Activated CD4-positive, alpha-beta memory T cell treated with anti-CD3 and anti-CD28 coated beads for 36 hours (primary cell): ENCODE measurements at places on chromosomes 7 and 10. TPM values are rescaled to one million over a fixed set of nuclear protein-coding genes. Genes with fewer than 3 reads are reported as not detected.

GRCh38 chr7:27130540-27131389 lies at the start of gene HOXA4:
Gene HOXA4, minus strand, starts transcription at chr7:27130757. Its CDS starts 24 bp downstream, at chr7:27130733.
- peak within 1 kb of the TSS; percentile 57 for H3K4me3 ChIP-seq
- H3K36me3 ChIP-seq: no peaks in the 10 kb centered on the region
- peak; percentile 73 for DNase-seq
- H3K4me1 ChIP-seq: peaks cover 15% of the 10 kb centered on the region

DNA sequence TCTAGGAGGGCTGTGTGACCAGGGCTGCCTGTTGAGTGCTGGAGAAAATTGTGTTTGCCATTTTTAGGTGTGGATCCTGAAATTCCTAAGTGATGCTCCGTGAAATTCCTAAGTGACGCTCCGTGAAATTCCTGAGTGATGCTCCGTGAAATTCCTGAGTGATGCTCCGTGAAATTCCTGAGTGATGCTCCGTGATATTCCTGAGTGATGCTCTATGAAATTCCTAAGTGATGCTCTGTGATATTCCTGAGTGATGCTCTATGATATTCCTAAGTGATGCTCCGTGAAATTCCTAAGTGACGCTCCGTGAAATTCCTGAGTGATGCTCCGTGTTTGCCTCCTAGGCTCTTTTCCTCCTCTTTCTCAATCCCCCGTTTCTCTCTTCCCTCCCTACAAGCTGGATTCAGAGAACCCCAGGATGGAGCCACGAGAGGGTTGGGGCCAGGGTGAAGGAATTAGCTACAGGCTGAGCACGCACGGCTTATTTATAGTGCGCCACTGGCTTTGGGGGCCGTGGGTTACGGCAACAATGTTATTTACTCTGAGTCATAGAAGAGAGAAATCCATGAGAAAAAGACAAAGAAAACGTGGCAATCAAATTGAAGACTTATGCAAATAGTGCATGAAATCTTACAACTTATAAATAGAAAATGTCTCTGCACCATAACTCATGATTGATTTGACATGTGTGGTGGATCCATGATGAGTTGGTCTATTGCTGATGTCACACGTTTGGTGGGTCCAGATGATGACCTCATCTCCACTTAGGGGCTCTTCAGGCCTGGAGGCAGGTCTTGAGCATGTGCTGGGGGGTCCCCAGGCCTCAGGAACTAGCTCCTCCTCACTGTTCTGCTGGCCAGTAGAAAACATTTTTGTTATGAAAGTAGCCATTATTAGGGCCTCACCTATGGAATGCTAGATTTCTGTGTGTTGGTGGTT lies 224.6 kb downstream of the WDR37 start:
- H3K4me1 ChIP-seq: no peaks in the 10 kb centered on the region
- peaks cover 11% of the 10 kb centered on the region for H3K27me3 ChIP-seq
- no peak overlapping the region for H3K4me3 ChIP-seq
- no peak overlapping the region for H3K27ac ChIP-seq
- no peak for DNase-seq
- no peaks in the 10 kb centered on the region for H3K36me3 ChIP-seq

- no peaks in the 10 kb centered on the region for H3K27me3 ChIP-seq
- peak overlapping the region; percentile 17 for H3K4me3 ChIP-seq
- no peaks in the 10 kb centered on the region for H3K36me3 ChIP-seq
- H3K27ac ChIP-seq: no peak overlapping the region
- H3K4me1 ChIP-seq: peaks cover 51% of the 10 kb centered on the region
- no peak for DNase-seq
These were observed 76.3 kb downstream of the FOXL3 start for GRCh38 chr7:366161-366803.

Gene ACBD7
- 1.7 TPM for total RNA-seq

- DNase-seq: no peak
- peaks cover 84% of the 10 kb centered on the region for H3K4me1 ChIP-seq
- H3K36me3 ChIP-seq: peaks cover 24% of the 10 kb centered on the region
- no peak overlapping the region for H3K4me3 ChIP-seq
These were observed 13.1 kb upstream of the KMT2E start for GRCh38 chr7:105000927-105001336.

Gene ANKMY2
- 7.8 TPM for total RNA-seq

- no peak overlapping the region for H3K27ac ChIP-seq
- H3K27me3 ChIP-seq: no peaks in the 10 kb centered on the region
- H3K4me1 ChIP-seq: no peaks in the 10 kb centered on the region
- H3K4me3 ChIP-seq: no peak overlapping the region
These were observed 278.2 kb upstream of the TEX47 start for GRCh38 chr7:89073776-89074175.

- no peak overlapping the region for H3K4me3 ChIP-seq
- no peaks in the 10 kb centered on the region for H3K36me3 ChIP-seq
- no peak overlapping the region for H3K27ac ChIP-seq
- no peak for DNase-seq
- no peaks in the 10 kb centered on the region for H3K4me1 ChIP-seq
These were observed 11.6 kb upstream of the LIPF start for GRCh38 chr10:88652616-88653015.

Gene GNAT3
- not detected for total RNA-seq

DNA sequence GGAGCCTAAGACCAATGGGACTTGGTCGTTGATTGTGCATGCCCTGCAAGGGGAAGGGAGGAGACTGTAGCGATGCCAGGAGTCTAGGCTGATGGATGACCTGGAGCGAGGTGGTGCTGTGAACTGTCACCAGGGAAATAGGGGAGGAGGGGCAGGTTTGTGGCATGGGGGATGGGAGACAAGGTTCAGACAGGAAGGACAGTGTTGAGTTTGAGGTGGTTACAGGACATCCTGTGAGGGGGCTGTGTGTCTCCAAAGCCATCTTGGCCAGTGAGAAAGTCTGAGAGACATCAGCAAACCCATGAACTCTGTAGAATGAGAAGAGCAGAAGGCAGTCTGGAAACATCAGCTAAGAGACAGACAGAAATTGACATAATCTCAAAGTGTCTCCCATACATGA lies 38.5 kb upstream of the KDM7A start:
- H3K4me3 ChIP-seq: no peak overlapping the region
- H3K36me3 ChIP-seq: peaks cover 1% of the 10 kb centered on the region
- H3K27ac ChIP-seq: no peak overlapping the region
- H3K27me3 ChIP-seq: no peaks in the 10 kb centered on the region

DNA sequence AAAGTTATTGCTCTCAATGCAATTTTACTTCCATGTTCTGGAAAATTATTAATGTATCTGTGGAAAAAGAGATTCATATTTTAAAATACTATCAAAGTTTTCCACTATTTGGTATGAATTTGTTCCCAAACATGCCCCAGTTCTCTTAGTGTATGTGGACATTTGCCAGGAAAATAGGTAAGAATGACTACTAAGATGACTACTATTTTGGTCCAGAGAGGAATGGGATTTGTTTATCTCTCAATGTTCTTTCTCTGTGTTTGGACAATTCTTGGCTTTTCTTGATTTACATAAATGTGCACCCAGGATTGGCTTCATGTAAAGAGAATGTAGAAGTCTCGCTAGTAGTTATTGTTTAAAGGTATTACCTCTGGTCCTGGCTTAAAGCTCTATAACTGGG lies 60.3 kb upstream of the POT1 start:
- H3K36me3 ChIP-seq: no peaks in the 10 kb centered on the region
- H3K27me3 ChIP-seq: no peaks in the 10 kb centered on the region
- no peaks in the 10 kb centered on the region for H3K4me1 ChIP-seq
- no peak for DNase-seq
- no peak overlapping the region for H3K27ac ChIP-seq
- no peak overlapping the region for H3K4me3 ChIP-seq

- H3K36me3 ChIP-seq: no peaks in the 10 kb centered on the region
- H3K27me3 ChIP-seq: peaks cover 14% of the 10 kb centered on the region
- H3K27ac ChIP-seq: no peak overlapping the region
- no peak for DNase-seq
- H3K4me3 ChIP-seq: no peak overlapping the region
These were observed 1.5 kb downstream of the GRM3 start for GRCh38 chr7:86645225-86645608.

GRCh38 chr7:3218411-3219225 lies 82.4 kb upstream of the SDK1 start:
- peaks cover 21% of the 10 kb centered on the region for H3K27me3 ChIP-seq
- no peak overlapping the region for H3K27ac ChIP-seq
- no peak for DNase-seq
- H3K4me3 ChIP-seq: no peak overlapping the region

DNA sequence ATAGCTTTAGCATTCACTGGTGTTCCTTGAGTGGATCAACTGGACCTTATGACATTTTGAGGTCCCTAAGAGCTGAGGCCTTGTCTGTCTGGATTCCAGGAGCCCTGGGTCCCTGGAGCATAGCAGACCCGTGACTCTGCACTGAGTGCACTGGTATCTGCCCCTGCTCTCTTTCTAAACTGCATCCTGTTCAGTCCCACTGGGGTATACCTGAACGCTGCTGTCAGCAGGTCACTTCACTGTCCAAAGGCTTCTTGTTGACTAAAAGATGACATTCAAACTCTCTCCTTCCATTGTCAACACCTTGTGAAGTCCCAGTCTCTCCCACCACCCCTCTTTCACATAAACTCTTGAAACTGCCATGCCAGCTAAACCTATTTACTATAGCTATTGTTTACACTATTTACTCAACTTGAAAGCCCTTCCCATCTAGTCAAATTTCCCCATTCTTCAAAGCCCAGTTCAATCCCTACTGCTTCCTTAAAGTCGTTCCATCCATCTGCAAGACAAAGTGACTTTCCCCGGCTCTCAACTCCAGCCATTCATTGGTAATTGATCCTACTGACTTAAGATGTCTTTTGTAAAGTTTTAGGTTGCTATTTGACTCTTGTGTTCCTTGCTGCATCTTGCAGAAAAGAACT lies 523.3 kb downstream of the KCNMA1 start:
- no peaks in the 10 kb centered on the region for H3K36me3 ChIP-seq
- no peak overlapping the region for H3K27ac ChIP-seq
- no peaks in the 10 kb centered on the region for H3K27me3 ChIP-seq
- DNase-seq: no peak
- H3K4me3 ChIP-seq: no peak overlapping the region

DNA sequence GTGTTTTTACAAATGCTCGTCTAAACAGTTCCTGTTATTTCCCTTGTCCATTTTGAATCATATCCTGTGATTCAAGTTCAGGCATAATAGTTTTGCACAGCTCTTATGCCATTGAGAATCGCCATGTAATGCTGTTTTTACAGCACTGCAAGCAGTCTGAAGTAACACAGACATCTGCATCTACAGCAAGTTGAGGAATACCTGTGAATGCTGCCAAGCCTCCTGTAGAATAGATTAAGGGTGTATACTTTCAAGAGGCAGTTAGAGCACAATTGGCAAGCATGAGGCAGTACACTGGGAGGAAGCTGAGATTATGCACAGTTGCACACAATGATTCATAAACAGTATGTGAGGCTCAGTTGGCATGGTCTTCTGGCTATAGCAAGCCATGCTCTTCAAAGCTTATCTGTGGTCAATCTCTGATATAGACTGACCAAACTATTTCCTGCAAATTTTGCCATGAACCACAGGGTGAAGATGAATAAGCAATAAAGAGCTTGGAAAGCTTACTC lies 121.9 kb upstream of the AKR1E2 start:
- no peak overlapping the region for H3K27ac ChIP-seq
- no peak for DNase-seq
- H3K36me3 ChIP-seq: no peaks in the 10 kb centered on the region
- peaks cover 13% of the 10 kb centered on the region for H3K27me3 ChIP-seq

DNA sequence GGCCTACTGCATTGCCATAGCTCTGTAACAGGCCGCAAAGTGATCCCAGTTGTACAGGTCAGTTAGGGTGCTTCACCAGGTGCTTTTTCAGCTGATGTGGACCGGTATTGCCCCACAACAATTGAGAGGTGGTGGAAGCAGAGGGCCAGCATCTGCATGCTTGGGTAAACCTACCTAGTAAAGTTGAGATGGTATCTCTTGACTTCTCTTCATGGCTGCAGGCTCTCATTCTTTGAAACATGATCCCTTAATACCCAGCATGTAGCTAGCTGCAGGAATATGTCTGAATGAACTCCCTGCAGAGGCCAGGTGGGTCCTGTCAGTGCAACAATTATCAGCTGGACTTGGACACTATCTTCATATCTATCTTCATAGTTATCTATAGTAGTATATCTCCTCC lies 60.7 kb upstream of the CCDC6 start:
- no peak overlapping the region for H3K27ac ChIP-seq
- no peaks in the 10 kb centered on the region for H3K27me3 ChIP-seq
- H3K36me3 ChIP-seq: no peaks in the 10 kb centered on the region
- no peaks in the 10 kb centered on the region for H3K4me1 ChIP-seq
- DNase-seq: no peak

- no peaks in the 10 kb centered on the region for H3K27me3 ChIP-seq
- H3K4me3 ChIP-seq: no peak overlapping the region
- H3K27ac ChIP-seq: no peak overlapping the region
- no peaks in the 10 kb centered on the region for H3K36me3 ChIP-seq
- H3K4me1 ChIP-seq: no peaks in the 10 kb centered on the region
- DNase-seq: no peak
These were observed 60.0 kb downstream of the DLG5 start for GRCh38 chr10:77866598-77866997.

- peaks cover 27% of the 10 kb centered on the region for H3K4me1 ChIP-seq
- H3K4me3 ChIP-seq: peak overlapping the region; percentile 41
- no peak overlapping the region for H3K27ac ChIP-seq
- DNase-seq: peak; percentile 53
- no peaks in the 10 kb centered on the region for H3K36me3 ChIP-seq
These were observed 450.2 kb upstream of the GALNT17 start for GRCh38 chr7:70681469-70682350.

DNA sequence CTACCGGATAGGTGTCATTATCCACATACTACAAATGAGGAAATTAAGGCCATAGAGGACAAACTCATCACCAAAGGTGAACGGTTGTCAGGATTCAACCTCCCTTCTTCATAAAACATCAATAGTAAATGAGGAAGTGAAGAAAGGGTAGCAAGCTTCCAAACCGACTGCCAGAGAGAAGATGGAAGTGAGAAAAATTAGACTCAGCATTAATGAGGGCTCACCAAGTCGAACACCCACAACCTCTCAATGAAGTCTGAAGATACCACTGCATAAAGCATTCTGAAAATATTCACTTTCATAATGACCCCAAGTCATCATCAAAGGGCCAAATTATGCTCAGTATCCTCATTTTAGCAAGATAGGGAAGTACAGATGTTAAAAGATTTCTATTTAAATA lies 29.6 kb downstream of the ABCB4 start:
- no peaks in the 10 kb centered on the region for H3K36me3 ChIP-seq
- H3K4me1 ChIP-seq: no peaks in the 10 kb centered on the region
- no peak for DNase-seq
- no peak overlapping the region for H3K4me3 ChIP-seq
- peaks cover 9% of the 10 kb centered on the region for H3K27me3 ChIP-seq

Gene NPY4R2
- not detected for total RNA-seq

- no peak overlapping the region for H3K27ac ChIP-seq
- H3K4me1 ChIP-seq: no peaks in the 10 kb centered on the region
- H3K27me3 ChIP-seq: no peaks in the 10 kb centered on the region
- peak; percentile 5 for DNase-seq
- H3K36me3 ChIP-seq: no peaks in the 10 kb centered on the region
These were observed 148.0 kb downstream of the MAPK8 start for GRCh38 chr10:48454302-48455054.

DNA sequence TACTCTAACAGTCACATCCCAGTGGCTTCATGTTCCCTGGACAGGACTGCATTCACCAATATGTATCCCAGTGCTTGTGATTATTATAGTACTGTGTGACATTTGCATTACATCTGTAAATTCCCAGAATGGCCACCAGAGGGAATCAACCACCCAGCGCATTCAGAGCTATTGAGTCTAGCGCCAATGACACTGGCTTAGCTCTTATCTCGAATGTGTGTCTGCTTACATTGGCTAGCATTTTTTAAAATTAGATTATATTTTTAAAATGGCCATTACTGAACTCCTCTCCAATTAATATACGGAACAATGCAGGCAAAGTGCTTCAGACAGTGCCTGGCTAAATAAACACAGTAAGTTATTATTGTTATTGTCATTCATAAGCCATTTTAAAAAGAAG lies 36.3 kb downstream of the TRIL start:
- H3K27ac ChIP-seq: no peak overlapping the region
- H3K4me1 ChIP-seq: peaks cover 14% of the 10 kb centered on the region
- peaks cover 10% of the 10 kb centered on the region for H3K27me3 ChIP-seq
- no peak overlapping the region for H3K4me3 ChIP-seq
- no peaks in the 10 kb centered on the region for H3K36me3 ChIP-seq
- DNase-seq: peak; percentile 39
